ENCODE measurements at places on chromosomes 6 and 20.

DNA sequence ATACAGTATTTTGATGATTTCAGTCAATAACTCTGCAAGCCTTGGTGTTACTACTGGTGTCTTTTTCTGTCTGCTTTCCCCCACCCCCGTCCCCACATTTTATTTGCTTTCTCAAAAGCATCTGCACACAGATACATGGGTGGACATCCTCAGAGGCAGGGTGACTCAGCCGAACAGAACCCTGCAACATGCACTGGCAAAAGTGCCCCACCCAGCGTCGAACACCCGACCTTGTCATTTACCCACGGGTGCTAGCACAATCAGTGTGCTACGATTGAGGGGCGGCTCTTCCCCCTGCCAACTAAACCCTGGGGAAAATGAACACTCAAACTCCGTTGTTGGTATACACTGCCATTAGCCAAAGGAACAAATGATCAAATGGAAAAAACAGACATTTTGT is 115.9 kb upstream of the NAA20 start:
- no peak for DNase-seq

DNA sequence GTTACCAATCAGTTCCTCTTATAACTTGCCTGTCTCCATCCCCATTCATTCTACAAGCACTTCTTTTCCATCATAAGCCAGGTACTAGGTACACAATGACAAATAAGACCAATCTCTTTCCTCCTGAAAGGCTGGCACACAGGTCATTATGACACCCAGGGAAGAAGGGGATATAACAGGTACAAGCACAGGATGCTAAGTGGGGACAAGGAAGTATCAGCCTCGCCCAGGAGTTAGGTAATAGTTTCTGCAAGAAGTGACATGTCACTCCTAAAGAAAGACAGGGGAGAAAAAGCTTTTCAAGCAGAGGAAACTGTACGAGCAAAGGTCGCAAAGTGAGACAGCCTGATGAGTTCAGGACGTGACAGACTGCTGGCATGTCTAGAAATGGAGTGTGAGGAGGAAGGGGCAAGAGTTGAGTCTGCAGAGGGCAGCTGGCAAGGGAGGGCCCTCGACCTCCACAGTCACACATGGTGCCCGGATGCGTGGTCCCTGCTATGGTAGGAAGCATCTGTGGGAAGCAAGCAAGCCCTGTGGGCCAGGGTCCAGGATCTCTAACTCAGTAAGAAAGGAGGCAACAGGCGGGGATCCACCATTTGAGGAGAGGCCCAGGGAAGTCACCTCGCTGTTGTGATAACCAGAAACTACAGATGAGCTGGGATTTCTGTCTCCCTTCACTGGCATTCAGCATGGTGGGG is 40.4 kb downstream of the GPLD1 start:
- DNase-seq: no peak

DNA sequence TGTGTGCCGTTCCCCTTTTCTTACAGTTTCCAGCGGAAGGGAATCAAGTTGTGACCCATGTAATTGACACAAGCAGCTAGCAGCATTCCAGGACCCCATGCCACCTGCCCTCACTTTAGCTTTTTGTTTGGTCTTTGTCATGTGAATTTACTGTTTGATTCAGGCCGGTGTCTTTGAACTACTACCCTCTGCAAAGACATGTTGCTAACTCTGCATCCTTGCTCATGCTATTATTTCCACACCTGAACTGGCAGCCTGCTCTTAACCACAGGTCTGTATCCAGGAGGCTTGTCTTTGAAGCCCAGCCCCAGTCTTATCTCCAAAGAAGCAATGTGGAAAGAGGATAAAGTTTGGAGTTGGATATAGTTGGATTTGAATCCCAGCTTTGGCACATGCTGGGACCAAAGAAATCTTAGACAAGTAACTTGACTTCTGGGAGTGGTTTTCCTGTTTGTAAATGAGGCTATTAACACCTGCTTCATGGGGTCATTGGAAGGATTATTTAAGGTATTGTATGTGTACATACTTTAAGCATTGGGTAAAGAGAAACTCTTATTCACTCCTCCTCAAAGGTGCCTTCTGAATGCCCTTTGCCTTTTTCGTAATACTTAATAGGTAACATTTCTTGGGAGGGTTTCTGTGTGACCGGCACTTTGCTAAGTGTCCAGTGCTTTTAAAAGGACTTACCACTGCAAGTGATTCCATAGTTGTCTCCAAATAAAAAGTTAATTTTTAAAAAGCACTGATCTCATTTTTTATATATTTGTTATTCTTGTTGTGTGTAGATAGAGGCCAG is 52.4 kb downstream of the RALY start:
- DNase-seq: no peak

GRCh38 chr6:760982-761955 is 68.3 kb upstream of the EXOC2 start:
- DNase-seq: no peak

DNA sequence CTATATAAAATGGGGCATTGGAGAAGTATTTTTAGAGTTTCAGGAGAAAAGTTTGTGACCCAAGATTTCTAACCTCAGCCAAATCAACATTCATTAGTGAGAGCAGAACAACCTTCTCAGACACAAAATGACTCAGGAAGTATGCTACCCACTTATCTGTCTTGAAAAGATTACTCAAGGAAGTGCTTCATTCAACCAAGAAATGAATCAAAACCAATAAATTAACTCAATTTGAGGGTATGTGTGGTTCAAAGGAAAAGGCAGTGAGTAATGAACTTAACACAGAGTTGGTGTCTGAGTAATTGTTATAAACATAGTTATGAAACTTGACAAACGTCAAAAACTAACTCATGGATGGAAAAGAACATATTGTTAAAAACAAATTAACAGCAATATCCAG is 227.6 kb downstream of the HAO1 start:
- no peak for DNase-seq

DNA sequence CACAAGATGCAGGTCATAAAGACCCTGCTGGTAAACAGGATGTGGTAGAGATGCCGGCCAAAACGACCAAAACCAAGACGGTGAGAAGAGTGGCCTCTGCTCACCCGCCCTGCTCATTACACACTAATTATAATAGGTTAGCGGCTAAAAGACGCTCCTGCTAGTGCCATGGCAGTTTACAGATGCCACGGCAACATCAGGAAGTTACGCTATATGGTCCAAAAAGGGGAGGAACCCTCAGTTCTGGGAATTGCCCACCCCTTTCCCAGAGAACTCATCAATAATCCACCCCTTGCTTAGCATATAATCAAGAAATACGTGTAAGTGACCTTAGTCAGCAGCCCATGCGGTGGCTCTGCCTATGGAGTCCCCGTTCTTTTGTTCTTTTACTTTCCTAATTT is 17.6 kb downstream of the BHLHE23 start:
- DNase-seq: no peak

- DNase-seq: no peak
Measured at GRCh38 chr6:56848105-56848504, 106.8 kb upstream of the BEND6 start.

- DNase-seq: no peak
Measured at GRCh38 chr6:169115632-169116031, 138.0 kb downstream of the THBS2 start.

GRCh38 chr20:24034820-24035219 is 46.2 kb upstream of the GGTLC1 start:
- DNase-seq: no peak

GRCh38 chr6:46748940-46749503 is 2.3 kb downstream of the ANKRD66 start:
- no peak for DNase-seq

DNA sequence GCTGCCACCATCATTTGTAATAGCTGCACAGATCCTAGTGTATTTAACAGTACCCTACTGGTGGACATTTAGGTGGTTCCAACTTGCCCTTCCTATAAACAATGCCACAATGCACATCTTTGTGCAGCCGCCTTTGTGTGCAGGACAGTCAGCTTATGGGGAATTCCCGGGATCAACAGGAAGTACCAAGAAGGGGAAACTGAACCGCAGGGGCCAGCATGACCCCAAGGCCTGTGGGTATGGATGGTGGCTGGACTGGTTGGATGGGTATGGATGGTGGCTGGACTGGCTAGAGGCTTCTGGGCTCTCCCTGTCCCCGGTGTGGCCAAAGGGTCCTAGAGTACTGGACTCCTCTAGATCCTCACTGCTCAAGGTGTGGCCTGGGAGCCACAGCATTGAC is 46.7 kb downstream of the CEBPB start:
- no peak for DNase-seq

- no peak for DNase-seq
Measured at GRCh38 chr6:120357447-120357846, 976.8 kb downstream of the TBC1D32 start.

- DNase-seq: peak; percentile 62
Measured at GRCh38 chr6:159062564-159062945, 17.8 kb upstream of the TAGAP start.

DNA sequence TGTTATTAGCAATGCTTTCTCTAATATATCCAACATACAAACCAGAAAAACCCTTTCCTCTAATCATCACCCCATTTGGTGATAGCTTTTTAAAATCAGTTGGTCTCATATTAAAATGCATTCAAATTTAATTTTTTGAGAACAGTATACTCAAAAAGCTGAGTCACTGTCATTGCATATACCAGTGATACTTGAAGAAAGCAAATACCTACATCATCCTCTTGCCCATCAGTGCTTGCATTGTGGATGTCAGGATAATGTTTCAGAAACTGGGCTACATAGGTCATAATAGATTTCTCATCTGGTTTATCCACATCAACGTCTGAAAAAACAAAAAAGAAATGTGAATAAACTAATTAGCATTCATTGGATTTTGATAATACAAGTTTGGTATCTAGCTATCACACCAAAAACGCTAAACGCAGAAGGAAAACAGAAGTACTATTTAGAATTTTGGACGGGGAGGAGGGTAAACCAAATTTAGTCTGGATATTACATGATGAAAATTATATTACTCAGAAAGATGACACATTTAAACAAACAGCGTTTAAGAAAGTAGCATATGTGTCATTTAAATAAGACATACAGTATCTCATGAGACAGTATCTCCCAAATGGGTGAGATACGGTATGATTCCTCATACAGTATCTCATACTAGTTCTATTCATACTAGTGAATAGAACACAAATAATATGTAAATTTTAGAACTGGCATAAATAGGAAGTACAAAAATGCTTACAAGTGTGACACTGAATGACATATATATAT is 134.6 kb downstream of the SYNE1 start:
- DNase-seq: no peak

- DNase-seq: no peak
Measured at GRCh38 chr6:107571354-107571753, 81.4 kb downstream of the SOBP start.

Data from activated gamma-delta T cell treated with Interleukin-2 at 50 U/mL for 16 hours (primary cell).